NCI-H2081 (cell line): ENCODE measurements at places on chromosomes 12 and 14.

DNA sequence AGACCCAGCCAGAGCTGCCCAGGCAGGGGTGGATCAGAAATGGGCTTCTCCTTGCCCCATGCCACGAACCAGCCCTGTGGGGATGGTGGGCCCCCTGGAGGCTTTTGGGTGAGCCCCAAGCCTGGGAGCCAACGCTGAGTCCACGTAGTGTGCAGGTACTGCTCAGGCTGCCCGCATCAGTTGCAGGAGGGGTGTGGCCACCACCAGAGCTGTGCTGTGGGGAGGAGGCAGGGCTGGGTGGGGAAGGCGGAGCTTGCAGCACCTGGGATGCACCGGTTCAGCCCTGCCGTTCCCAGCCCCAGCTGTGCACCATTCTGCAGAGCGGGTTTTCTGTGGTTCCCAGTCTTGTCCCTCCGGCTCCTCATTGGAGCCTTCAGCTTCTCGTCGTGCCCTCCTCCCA lies 36.3 kb downstream of the IL31 start:
- DNase-seq, result peak; percentile 26

DNA sequence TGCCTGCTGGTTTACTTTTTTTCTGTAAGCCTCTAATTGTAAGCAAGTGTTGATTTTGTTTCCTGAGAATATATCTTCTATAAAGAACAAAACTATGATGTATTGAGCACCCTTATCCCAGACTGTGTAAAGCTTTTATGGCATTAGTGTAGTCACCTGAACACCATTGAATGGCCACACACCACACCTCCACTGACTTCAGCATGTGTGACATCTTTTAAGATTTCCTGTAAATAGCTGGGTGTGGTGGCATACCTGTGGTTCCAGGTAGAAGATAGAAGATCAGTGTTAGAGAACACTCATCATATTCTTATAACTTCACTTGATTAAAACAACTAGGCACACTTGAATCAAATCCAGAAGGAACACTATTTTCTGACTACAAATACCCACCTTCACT lies 51.3 kb downstream of the WBP11 start:
- no peak for DNase-seq

GRCh38 chr14:24080888-24081738 lies 9.8 kb downstream of the CPNE6 start:
- peak; percentile 75 for DNase-seq

DNA sequence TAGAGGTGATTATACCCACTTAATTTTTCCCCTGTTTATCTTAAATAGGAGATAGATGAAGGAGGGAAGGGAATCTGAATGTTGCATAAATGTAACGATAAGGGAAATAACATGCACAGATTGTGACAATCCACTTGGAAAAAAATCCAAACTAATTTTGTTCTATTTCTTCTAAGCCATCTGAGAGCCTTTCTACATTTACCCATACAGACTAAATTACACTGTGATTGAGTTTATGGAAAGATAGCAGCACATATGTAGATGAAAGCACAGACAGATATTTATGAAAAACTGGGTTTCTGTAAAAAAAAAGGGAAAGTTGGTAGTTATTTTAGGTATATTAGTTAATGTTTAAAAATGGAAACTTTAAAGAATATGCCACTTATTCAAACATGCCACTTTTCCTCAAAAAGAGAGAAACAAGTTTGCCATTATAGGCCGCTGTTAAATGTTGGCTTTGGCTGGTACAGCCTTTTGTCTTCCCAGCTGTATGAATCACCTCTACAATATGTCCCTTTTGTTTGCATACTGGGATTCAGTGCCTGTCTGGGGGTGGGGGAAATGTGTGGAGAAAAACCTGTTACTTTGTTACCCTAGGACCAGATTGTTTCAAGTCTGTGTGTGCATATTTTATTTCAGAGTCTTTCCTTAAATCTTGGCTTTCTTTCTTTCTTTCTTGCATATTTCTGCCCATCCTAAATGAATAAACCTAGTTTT lies 470.2 kb upstream of the LMO3 start:
- DNase-seq, result peak; percentile 71

DNA sequence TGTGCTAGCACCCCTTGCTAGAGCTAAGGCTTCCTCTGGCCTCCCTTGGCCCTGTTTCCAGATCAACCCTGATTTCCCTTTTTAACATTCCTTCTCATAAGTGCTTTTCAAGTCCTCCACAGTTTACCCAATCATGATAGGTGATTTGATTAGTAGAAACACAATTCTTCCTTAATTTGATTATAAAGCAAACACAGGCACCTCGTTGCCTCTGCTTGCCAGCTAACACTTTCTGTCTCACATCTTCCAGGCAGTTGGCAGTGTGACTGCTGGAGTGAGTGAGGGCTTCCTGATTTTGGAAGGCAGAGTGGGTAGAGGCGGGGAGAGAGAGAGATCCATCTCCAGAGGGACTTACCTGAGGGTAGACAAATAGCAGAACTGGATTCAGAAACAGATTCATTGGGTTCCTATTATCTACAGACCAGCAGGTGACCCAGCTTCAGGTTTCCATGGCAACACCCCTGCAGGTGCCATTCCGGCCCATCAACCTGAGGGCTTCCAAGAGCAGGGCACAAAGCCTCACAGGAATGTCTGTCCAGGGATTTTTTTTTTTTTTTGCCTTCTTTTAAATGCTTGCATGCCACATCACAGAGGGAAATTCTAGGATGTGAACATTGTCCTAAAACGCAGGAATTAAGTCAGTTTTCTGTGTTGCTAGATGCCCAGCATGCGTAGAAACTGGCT lies 77.7 kb downstream of the PLXNC1 start:
- DNase-seq, result no peak

DNA sequence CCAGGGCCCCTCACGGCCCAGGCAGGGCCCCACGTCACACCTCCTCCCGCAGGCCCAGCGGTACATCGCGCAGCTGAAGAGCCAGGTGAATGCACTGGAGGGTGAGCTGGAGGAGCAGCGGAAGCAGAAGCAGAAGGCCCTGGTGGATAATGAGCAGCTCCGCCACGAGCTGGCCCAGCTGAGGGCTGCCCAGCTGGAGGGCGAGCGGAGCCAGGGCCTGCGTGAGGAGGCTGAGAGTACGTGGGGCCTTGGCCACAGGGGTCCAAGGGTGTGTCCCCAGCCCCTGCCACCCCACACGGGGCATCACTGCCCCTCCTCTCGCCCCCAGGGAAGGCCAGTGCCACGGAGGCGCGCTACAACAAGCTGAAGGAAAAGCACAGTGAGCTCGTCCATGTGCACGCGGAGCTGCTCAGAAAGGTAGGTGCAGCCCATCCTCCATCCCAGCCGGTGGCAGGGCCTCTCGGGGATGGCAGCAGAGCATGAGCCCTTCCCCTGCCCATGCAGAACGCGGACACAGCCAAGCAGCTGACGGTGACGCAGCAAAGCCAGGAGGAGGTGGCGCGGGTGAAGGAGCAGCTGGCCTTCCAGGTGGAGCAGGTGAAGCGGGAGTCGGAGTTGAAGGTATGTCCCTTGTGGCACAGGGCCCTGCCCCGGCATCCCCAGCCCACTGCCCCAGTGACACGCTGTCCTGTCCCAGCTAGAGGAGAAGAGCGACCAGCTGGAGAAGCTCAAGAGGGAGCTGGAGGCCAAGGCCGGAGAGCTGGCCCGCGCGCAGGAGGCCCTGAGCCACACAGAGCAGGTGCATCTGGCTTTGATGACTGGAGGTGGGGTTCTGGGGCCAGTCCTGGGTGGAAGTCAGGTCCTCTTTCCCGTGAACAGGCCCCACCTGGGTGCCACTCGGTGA lies 20.9 kb downstream of the HIP1R start:
- no peak for DNase-seq

- no peak for DNase-seq
These were observed 661 bp upstream of the RPS26 start for GRCh38 chr12:56040963-56041551.

- DNase-seq, result no peak
These were observed 38.1 kb upstream of the LMNTD1 start for GRCh38 chr12:25591144-25591543.

DNA sequence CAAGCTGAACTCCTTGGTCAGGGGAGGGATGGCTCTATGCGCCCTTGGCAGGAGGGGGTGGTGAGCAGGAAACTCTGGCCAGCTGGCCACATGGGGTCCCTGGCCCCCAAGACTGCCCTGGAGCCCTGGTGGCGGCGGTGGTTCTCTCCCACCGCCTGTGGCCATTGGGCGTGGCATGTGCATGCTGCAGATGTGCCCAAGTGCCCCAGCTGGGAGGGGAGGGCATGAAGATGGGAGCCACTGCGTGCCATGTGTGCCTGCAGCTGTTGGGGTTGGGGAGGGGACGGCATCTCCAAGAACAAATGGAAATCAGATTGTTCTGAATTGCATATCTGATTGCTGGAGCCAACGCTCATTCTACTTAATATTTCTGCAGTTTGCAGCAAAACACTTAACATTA lies 115.7 kb upstream of the IGF1 start:
- DNase-seq, result no peak

GRCh38 chr12:107760207-107760808 lies 629 bp downstream of the PRDM4 start:
- DNase-seq, result peak; percentile 26

DNA sequence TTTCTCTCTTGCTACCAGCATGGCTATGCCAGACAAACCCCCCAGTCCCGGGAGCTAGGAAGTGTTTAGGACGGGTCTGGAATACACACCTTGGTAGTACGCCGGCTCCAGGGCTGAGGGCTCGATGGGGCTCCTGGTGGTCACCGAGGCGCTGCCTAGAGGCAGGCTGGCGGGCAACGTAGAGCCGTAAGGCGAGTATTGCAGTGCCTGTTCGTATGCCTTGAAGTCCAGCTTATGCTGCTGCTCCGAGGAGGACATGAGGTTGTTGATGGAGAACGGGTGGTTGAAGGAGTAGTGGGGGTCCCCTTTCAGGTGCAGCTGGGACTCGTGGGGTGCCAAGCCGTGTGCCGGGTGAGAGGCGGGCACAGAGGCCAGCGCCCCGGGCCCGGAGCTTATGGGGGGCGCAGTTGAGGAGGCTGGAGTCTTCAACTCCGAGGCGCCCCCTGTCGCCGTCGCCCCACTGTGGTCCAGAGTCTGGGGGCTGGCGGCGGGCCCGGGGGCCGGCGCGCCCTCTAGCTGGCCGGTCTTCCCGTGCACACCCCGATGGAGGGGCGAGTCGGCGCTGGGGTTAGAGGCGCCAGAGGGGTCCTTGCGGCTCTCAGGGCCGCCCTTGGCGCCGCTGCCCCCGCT lies 3.6 kb downstream of the FOXA1 start:
- peak; percentile 81 for DNase-seq

DNA sequence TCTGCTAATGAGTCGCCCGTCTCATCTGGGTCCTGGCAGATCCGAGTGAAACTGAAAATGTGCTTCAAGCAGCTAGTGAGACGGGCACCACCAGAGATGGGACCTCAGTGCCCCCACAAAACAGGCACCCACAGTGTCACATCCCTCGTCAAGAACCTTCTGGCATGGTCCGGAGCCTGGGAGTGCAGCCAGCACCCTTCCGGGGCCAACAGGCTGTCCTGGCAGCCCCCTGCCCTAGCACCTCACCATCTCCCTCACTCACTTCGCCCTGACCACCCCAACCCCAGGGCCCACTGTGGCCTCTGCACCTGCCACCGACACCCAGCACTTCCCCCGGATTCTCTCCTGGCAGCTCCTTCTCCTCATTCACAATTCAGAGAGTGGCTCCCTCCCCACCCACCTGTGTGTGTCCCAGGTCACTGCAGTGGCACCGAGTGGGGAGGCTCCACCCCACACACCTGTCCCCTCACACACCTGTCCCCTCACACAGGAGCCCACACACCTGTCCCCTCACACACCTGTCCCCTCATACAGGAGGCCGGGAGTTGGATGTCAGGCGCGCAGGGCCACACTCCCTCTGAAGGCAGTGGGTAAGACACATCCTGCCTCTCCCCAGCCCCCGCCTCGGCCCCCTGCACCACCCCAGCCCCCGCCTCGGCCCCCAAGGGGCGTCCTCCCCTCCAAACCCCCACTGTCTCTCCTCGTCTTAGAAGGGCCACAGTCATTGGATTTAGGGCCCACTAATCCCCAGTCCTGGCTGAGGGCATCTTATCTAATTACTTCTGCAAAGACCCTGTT lies 7.9 kb downstream of the GALNT9 start:
- DNase-seq, result no peak

DNA sequence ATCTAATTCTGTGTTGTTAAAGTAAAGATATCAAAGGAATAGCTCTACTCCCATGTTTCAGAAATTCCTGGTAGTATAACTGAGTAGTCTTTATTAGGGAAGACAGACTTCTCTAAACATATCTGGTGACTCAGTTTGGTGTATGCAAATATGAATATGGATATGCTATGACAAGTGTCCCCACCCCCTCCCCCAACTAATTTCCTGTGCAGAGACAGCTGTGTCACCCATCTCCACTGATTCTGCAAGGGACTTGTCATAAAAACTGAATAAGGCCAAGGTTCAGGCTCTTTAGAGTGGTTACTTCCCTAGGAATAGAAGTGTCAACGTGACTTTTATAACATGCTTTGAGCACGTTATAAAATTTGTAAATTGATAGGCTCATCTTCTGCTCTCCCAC lies 429.1 kb downstream of the DAD1 start:
- DNase-seq, result no peak

DNA sequence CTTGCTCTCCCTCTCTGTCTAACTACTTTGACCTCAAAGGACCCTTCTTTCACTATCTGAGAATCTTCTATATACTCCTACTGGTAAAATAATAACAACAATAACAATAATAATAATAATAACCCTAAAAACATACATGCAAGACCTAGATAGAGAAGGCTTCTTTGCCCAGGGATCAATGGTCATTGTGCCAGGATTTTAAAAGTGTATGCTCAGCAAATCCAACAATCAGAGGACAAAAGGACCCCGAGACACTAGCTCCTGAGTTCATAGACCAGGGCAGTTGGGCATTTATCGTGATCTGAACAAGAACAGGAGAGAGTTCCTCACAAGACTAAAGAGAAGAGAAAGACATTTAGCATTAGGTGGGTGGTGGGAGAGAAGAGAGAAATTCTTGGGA lies 358.5 kb downstream of the DAD1 start:
- no peak for DNase-seq

- DNase-seq, result no peak
These were observed 20.5 kb downstream of the IRF2BPL start for GRCh38 chr14:77007975-77008421.

GRCh38 chr12:114820796-114821195 lies 136.8 kb upstream of the TBX3 start:
- DNase-seq, result no peak

GRCh38 chr12:47419497-47419896 lies 286.3 kb downstream of the RPAP3 start:
- DNase-seq, result no peak

- peak; percentile 50 for DNase-seq
These were observed 126.7 kb upstream of the CCDC196 start for GRCh38 chr14:66359500-66359899.

- DNase-seq, result no peak
These were observed 875.2 kb downstream of the FLRT2 start for GRCh38 chr14:86404989-86405649.

GRCh38 chr14:102493585-102493984 lies 16.0 kb downstream of the ANKRD9 start:
- DNase-seq, result no peak
